ENCODE measurements at places on chromosomes 7 and 10.

- no peak for DNase-seq
Measured at GRCh38 chr7:109836016-109836415, 1254.9 kb upstream of the LRRN3 start.

DNA sequence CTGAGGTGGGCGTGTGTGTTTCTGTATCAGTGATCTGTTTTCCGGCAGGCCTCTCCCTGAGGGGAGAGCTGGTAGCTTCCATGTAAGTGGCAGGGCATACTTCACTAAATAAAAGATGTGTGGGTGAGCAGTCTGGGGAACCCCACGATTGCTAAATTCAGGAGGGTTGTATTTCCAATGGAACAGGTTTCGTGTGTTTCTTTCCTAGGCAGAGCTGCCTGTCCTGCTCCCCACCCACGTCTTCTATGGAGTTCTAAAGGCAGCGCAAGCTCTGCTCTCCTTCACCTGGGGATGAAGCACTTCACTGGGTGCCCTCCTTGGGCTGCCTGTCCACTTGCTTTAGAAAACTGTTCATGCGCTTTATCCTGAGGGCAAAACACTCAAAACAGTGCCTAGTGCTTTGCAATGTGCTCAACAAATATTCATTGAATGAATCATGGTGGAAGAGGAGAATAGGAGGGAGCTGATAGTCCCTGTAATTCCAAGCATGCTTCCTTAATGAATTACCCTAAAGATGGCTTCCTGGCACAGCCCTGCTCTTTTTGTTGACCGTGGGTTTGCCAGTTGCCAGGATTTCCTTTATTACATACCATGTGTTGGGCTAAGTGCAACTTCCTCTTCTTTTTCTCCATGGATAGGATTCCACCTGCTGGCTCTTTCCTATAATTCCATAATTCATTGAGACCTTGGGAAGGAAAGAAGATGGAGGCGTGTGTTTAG, 50.6 kb upstream of the SRPK2 start:
- DNase-seq = no peak

- no peak for DNase-seq
Measured at GRCh38 chr7:131250331-131250730, 77.3 kb upstream of the MKLN1 start.

GRCh38 chr7:146375170-146375569, 258.6 kb downstream of the CNTNAP2 start:
- no peak for DNase-seq

DNA sequence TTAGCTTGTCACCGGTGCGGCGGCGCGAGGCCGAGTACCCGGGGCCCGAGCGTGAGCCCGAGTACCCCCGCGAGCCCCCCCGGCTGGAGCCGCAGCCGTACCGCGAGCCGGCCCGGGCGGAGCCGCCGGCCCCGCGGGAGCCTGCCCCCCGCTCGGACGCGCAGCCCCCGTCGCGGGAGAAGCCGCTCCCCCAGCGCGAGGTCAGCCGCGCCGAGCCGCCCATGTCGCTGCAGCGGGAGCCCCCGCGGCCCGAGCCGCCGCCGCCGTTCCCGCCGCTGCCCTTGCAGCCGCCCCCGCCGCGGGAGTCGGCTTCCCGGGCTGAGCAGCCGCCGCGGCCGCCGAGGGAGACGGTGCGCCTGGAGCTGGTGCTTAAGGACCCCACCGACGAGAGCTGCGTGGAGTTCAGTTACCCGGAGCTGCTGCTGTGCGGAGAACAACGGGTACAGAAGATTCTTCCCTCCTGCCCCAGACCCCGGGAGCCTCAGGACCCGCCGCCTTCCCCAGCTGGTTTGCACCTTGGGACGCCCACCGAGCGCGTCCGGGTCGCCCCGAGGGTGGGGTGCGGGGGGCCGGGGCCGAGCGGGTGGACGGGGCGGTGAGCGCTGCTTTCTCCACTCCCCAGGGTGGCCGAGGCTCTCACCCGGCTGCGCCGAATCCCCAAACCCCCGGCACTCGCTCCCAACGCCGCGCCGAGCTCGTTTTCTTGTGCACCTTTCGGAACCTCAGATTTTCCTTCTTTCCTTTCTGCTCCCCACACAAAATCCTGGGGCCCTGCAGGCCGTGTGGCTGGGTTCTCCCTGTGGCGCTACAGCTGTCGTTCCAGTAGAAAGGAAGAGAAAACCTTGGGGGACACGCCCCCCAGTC, 708 bp downstream of the UBN2 start:
- peak; percentile 6 for DNase-seq

- DNase-seq = no peak
Measured at GRCh38 chr10:127610816-127611215, 61.7 kb downstream of the NPS start.

DNA sequence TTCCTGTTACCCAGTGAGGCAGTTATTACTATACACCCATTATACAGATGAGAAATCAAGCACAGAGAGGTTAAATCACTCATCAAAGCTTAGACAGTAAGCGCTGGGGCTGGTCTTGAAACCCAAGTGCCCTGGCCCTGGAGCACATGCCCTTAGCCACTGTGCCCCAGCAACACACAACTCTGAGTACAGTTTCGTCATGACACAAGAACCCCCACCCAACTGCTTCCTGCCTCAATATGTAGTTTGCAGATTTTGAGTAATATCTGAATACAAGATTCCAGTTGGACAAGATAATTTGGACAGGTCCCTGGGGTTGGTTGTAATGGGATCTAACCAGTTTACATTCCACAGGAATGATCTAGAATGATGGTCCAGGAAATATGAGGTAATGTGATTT, 62.8 kb downstream of the SH3PXD2A start:
- DNase-seq = no peak

DNA sequence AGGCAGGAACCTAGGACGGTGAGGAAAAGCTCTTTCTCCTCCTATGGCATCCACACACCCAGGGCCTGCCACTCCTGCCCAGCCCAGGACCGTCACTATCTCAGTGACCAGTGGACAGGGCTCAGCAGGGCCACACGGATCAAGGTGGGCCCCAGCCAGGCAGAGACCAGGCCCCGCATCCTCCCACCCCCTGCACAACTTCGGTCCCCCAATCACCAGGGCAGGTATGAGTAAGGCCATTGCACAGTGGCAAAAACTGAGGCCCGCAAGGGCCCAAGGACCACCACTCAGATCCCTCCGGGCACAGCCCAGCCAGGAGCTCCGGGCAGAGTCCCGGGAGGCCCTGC, 30.3 kb downstream of the OAT start:
- no peak for DNase-seq

GRCh38 chr7:45863715-45864114, 9.2 kb downstream of the CCDC201 start:
- DNase-seq = no peak

- DNase-seq = no peak
Measured at GRCh38 chr10:91557651-91558111, 75.2 kb downstream of the PPP1R3C start.

DNA sequence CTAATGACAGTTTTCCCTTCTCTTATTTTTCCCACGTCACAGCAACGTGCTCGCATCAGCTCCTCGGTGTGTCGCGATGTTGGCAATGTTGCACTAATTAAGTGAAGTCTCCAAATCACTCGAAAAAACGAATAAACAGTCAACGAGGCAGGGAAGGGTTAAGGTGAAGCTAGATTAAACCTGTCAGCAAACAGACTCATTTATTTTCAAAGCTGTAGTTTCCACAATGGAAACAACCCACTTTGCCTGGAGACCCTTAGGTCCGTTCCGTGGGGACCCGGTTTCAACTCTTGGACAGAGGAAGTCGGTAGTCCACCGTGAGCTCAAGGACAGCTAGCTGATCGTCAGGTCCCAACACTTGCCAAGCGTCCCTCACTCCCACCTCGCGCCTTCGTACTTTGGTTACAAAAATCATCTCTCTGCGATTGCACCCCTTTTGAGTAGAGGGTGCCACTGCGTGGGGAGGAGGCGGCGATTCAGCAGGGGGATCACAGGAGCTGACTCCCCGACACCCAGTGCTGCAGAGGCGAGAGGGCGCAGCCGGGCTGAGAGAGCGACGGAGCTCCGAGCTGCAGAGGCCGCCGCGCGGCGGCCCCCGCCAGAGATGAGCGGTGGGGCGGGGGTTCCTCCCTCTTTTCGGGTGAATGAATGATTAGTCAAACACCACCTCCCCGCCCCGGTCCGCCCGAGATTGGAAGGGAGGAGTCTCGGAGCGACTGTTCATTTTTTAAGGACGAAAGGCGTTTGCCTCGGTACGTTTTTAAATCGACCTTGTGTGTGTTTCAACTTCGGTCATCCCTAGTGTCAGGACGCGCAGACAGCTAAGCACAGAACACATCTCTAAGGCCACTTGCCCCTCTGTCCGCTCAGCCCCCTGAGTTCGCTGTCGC, 1.3 kb upstream of the BMPER start:
- DNase-seq = no peak

DNA sequence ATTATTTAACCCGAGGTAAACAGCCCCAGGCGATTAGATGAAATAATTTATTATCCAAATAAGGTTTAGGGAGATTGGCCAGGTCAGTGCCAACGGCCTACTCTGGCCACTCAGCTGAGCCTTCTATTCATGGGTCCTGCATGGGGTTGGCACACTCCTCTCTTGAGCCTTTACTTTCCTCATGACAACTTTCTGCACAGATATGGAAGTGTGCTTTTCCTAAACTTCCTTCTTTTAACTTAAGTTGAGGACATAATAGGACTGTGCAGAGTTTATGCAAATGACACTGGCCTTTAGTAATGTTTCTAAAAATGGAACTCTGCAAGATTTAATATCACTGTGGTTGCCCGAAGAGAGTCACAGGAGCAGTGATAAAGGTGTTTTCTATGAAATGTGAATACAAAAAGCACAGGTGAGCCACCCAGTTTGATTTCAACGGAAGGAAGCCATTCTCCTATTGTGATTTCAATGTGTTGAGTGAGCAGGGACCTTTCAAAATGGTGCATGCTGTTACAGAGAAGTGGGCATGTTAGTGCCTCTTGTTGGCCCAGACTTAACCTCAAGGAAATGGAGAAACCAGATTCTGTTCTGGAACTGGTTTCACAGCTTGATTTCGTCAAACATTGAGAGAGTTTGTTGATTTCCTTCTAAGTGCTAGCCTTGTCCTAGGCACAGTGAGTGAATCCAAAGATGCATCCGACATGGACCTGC, 55.7 kb downstream of the LYZL2 start:
- DNase-seq = no peak

- no peak for DNase-seq
Measured at GRCh38 chr10:131676046-131676799, 224.6 kb upstream of the PPP2R2D start.

Data from activated T-helper 9 cell treated with anti-CD3 and anti-CD28 coated beads, Interleukin-2, amount 50 U/mL, for 16 hours (primary cell).